ENCODE measurements at places on chromosomes 5 and 9.
A peak's percentile ranks its signal among the peaks of the same experiment; 100 is the strongest.

DNA sequence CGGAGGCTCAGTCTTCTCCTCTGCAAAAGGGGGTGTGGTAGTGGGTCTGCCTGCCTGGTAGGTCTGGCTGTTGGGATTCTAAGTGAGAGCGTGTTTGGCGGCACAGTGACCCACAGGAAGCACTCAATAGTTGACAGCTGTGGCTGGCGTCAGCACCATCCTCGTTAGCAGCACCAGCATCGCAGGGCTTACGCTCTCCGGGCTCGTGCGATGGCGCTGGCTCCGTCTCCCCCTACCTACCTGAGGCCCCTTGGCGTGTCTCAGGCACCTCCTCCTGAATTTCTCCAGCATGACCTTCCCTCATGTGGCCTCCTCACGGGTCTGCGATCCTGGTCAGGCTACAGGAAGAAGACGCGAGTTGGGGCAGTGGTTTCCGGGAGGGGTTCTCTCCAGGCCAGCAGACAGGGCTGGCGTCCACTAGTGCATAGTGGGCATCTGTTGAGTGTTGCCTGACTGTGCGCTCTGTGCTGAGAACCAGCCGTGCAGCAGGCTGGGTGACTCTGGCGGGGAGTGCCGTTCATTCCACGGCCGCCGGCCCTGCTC lies 66.9 kb downstream of the HMCN2 start:
- DNase-seq, result no peak

- no peak for DNase-seq
Observed at GRCh38 chr9:88776717-88777497, 214.4 kb upstream of the S1PR3 start.

- no peak for DNase-seq
Observed at GRCh38 chr9:134707031-134707680, 65.6 kb downstream of the COL5A1 start.

DNA sequence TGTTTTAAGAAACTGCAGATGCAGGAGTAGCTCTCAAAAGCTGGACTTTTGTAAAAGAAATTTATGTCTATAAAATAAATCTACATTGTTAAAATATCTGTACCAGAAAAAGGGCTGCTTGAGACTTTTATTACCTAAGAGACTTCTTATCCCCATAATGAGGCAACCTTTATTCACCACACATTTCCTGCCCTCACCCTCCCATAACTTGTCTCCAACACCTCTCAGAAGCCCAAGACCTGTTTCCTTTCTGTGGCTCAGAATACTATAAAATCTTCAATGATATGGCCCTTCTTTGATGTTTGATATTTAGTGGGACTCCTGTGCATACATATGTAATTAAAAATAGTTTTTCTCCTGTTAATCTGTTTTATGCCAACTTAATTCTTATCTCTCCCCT lies 141.5 kb upstream of the FER start:
- DNase-seq, result no peak

DNA sequence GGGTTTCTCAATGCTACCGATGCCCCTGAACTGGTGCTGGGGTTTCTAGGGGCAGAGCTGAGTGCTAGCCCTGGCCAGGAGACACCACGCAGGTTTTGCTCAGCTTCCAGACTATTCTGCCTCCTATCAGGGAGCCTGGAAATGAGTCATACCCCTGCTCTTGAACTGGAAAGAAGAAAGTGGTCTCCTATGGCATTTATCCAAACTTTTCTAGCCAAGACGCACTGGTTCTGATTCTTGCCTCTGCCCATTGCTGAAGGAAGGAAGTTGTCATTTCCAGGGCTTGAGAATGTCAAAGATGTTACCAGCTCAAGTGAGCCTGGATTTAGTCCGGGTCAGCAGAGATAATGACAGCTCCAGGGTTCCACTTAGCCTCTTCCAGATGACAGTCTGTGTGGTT lies 561.9 kb downstream of the CDK5RAP2 start:
- no peak for DNase-seq

- no peak for DNase-seq
Observed at GRCh38 chr9:22131817-22132216, 122.7 kb upstream of the CDKN2B start.

DNA sequence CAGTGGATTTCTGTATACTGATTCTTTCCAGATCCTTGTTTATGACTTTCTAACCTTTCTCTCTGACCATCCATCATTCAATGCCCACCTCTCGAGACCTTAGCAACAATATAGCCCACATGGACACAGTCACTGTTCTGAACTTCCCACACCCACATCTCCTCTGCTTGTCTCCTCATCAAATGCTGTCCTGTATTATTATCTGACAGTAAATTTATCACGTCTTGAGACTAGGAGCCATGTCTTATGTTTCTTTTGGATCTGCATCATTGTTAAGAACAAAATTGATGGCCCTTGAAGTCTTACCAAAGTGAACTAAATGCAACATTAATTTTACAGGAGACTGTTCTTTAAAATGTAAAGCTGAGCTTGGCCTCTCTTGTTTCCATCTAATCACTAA lies 495.4 kb upstream of the KLF4 start:
- DNase-seq, result no peak

GRCh38 chr5:167378894-167379723 lies 912.3 kb upstream of the WWC1 start:
- DNase-seq, result peak; percentile 53

- no peak for DNase-seq
Observed at GRCh38 chr9:131214876-131215275, 61.4 kb downstream of the FAM78A start.

DNA sequence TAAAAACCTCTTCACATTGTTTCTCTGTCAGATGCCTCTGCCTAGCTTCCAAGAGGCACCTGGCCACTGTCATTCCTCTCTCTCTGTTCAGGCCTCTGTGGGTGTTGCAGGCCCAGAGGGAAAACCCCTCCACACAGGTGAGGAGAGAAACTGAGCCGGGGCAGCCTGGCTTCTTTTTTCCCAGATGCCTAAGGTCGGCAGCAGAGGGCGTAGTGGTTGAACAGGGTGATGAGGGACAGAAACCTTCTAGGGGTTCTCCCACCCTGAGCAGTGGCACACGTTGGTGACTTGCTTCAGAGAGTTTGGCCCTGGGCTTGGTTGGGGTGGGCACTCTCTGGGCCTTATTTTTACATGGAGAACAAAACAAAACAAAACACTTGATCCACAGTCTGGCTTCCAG lies 12.2 kb downstream of the IL9 start:
- DNase-seq, result no peak

GRCh38 chr5:17305964-17306725 lies 88.7 kb downstream of the BASP1 start:
- no peak for DNase-seq

- DNase-seq, result no peak
Observed at GRCh38 chr5:133497608-133498348, 114.6 kb downstream of the FSTL4 start.

GRCh38 chr5:137778772-137779564 lies 24.8 kb upstream of the HNRNPA0 start:
- DNase-seq, result peak; percentile 85

- DNase-seq, result no peak
Observed at GRCh38 chr9:90259311-90260246, 383.0 kb downstream of the DIRAS2 start.

- no peak for DNase-seq
Observed at GRCh38 chr9:20225826-20226225, 396.5 kb downstream of the MLLT3 start.

- DNase-seq, result no peak
Observed at GRCh38 chr9:91567642-91568274, 144.1 kb upstream of the NFIL3 start.

GRCh38 chr9:90046317-90046861 lies 441.6 kb downstream of the GADD45G start:
- no peak for DNase-seq

GRCh38 chr5:171945476-171945875 lies 61.0 kb downstream of the FBXW11 start:
- no peak for DNase-seq

GRCh38 chr5:163529698-163530097 lies 24.3 kb downstream of the MAT2B start:
- DNase-seq, result no peak

- DNase-seq, result no peak
Observed at GRCh38 chr5:12636209-12636608, 732.0 kb upstream of the CTNND2 start.

GRCh38 chr5:98454407-98454806 lies 319.1 kb upstream of the RGMB start:
- no peak for DNase-seq

DNA sequence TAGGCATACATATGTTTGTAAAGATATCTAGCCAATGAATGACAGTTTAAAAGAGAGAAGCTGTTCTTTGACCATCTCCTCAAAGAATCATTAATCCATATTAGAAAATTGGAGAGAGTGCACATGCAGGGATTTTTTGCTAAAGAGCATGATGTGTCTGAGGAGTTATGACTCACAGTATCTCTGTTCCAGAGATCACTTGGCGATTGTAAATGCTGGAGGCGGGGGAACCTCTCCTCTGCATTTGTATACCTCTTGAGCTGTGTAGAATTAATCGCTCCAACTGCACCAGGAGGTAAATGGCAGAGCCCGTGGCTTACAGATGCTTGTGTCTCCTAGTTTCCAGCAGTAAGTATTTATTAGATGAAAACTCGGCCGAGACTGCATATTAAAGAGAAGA lies 3.6 kb upstream of the SPATA31D1 start:
- DNase-seq, result no peak

- no peak for DNase-seq
Observed at GRCh38 chr5:10019236-10019635, 230.5 kb downstream of the ATPSCKMT start.

- no peak for DNase-seq
Observed at GRCh38 chr9:129494113-129494789, 126.7 kb downstream of the C9orf50 start.

GRCh38 chr5:56588636-56589480 lies 226.5 kb upstream of the MAP3K1 start:
- no peak for DNase-seq

- DNase-seq, result no peak
Observed at GRCh38 chr5:81422671-81423070, 28.7 kb upstream of the ACOT12 start.

GRCh38 chr5:1127959-1128785 lies 16.3 kb upstream of the SLC12A7 start:
- no peak for DNase-seq

- DNase-seq, result peak; percentile 22
Observed at GRCh38 chr9:74496819-74497747, at the start of gene RORB. RORB (plus strand) TSS chr9:74497335; CDS start chr9:74497977, 642 bp downstream.

- DNase-seq, result no peak
Observed at GRCh38 chr9:12964271-12964670, 189.5 kb downstream of the LURAP1L start.

- no peak for DNase-seq
Observed at GRCh38 chr5:72353046-72353445, 32.9 kb downstream of the PTCD2 start.

GRCh38 chr5:56337715-56338319 lies 104.7 kb upstream of the ANKRD55 start:
- DNase-seq, result no peak

DNA sequence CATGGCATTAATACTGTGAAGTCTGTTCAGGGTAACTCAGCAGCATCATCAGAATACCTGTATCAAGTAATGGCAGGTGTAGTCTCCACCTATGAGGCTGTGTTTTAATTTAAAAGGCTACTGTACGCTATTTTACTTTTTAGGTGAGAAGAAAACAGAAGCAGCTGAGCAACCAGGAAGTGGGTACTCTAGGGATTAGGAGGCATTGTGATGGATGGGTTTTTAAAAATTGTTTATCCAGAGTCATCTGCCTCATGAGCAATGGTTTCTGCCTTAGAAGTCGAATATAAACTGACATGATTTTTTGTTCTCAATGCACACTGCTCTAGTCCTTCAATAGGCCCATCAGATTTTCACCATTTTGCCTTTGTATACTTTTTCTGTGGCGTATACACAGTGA lies 42.6 kb downstream of the PSIP1 start:
- DNase-seq, result no peak

DNA sequence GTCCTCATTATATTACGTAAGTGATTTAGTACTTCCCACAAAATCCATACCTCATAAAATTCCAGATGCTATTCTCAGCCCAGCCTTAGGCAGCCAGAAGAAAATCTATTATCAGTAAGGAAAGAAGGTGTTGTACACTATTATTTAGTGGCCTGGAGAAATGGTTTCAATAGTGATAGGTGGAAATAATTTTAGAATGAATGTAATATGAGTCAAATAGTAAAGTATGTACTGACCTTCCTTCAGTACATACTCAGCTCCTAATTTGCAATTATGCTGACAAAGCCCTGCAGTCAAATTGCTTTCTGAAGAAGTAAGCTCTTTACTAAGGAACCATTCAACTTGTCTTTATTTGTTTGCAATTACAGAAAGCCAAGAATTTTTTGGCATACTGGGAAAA lies 409.2 kb downstream of the HTR1A start:
- no peak for DNase-seq

DNA sequence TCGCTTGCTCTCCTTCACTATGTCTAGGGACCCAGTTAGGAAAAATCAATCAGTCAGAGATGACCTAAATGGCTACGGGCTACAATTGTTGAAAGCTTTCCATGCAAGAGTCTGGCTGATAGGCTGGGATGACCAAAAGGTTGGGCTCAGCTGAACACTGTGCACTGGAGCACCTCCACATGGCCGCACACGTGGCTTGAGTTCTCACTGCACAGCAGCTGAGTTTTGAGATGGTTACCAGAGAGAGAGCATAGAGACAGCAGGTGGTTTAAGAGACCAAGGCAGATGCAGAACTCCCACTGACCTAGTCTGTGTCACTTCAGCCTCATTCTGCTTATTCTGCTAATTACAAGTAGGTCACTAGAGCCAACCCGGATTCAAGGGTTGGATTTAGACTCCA lies 2354.8 kb upstream of the C9orf72 start:
- no peak for DNase-seq

DNA sequence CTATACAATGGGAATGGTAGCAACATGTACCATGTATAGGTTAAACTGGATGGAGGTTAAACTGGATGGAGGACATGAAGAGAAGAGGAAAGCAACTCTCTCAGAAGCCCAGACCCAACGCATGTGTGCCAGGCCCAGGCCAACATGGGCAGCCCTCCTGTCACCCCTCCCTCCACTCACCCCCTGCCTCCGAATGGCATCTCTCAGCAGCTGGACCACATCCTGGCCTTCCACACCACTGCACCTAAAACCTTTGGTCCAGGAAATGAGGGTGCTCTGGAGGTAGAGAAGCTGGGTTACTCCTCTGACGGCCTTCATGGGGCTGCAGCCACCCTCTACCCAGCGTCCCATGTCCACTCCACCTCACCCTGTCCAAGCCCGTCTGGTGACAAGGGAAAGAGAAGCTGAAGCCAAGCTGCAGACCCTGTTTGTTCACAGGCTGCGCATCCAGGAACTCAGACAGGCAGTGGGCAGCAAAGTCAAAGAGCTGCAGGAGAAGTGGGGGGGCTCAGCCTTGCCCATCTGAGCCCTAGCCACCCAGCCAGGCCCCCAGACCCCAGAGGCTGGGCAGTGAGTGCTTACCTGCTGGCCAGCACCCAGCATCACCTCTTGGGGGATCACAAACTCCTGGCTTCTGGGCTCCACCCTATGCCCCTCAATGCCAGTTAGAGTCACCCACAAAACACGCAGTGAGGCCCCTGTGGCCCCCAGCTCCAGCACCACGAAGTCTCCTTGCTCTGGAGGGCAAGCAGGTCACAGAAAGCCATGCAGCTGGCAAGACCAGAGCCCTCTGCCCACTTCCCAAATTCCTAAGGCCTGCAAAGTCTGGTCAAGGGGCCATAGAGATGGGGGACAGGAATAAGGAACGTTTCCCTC lies 8.5 kb downstream of the HK3 start:
- no peak for DNase-seq
